ENCODE measurements at places on chromosomes 16 and 17.

DNA sequence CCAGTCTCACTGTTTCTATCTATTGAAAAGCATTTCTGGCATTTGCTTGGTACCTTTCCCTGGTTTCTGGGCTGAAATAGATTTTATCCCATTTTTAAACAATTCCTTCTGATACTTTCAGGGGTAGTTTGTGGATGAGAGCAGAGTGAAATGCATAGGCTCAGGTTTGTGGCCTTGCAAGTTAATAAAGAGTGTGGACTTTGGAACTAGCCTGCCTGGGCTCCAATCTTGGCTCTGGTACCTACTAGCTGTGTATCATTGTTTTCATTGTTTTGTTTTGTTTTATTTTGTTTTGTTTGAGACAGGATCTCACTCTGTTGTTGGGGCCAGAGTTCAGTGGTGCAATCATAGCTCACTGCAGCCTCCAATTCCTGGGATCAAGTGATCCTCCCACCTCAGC, 175.5 kb downstream of the PRKCB start:
- no peak for DNase-seq

DNA sequence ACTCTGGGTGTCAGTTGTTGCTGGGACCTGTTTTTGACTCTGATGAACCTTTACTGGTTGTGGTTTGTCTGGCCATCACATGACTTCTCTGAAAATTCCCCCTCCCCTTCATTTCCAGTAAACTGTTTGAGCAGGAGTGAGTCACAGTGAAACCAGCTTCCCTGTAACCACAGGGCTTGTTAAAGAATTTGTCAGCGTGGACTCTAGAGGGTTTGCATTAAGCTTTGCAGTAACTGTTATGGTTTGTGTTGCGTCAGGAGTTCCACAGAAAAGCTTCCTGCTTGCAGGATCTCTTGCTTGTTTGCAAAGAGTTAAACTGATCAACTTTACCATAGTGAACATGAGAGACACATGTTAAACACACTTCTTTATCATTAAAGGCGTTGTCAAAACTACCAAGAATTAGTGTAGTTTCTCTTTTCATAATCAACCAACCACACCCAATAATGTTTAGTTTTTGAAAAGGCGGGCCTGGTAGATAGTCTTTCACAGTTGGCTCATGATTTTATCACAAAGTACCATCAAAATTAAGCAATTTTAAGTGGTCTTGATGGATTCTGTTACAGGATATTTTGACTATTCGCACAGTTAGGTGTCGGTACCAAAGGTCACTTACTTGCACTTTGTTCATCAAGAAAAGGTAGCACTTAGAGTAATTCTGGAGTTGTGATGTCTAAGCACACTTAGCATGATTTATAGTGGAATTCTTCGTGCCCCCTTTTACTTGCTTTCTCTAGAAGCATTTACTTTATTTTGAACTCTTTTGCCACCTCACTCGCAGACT, 79.3 kb downstream of the VMP1 start:
- DNase-seq = no peak

- no peak for DNase-seq
These were observed 416 bp downstream of the KIFC3 start for GRCh38 chr16:57801809-57802340.

DNA sequence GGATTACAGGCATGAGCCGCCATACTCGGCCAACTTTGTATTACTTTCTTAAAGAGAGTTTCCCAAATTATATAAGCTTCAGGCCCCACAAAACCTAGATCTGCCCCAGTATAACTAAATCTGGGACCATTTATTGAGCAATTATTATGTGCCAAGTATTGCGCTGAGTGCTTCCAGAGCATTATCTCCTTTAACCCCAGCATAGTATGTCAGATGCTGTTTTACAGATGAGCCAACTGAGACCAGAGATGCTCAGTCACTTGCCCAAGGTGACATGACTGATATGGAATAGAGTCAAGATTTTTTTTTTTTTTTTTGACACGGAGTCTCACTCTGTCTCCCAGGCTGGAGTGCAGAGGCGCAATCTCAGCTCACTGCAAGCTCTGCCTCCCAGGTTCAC, 1.9 kb upstream of the ERBB2 start:
- no peak for DNase-seq

DNA sequence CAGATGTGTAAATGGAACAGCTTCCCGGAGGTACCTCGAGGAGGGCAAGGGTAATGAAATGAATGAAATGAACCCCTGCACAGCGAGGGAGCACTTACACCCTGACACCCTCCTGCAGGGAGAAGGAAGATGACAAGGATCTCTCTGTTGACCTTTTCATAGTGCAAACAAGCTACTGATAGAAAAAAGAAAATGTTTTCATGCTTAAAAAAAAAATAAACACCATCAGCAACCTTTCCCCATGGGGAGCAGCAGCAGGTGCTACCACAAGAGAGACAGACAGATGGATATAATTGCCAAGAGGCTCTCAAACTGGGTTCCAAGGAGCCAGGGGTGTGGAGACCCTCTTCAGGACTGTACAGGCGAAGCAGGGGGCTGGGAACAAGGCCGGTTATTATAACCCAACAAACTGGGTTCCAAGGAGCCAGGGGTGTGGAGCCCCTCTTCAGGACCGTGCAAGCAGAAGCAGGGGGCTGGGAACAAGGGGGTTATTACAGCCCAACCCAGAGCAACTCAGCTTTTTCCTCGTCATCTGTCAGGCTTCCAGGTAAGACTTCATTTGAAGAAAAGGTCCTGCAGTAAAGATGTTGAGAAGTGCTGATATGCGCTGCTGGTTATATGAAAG, 718 bp upstream of the RPH3AL start:
- DNase-seq = no peak

DNA sequence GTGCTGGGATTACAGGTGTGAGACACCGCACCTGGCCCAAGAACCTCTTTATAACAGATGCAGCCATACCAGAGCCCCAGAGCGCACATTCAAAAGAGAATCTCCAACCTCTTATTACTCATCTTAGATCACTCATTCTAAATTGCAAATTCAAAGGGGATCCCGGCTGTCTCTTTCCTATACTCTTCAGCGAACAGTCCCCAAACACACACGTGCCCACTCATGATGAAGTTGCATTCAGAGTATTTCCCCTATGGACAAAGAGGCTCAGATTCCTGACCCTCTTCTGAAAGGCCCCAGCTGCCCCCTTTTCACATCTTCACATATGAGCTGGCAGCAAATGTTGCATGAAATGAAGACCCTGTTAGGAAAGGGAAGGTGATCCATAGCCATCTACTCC, 22.5 kb upstream of the ABR start:
- no peak for DNase-seq

- no peak for DNase-seq
These were observed 38.7 kb downstream of the CMIP start for GRCh38 chr16:81483064-81483969.
